Spleen (tissue), 13 donors: ENCODE measurements at places on chromosomes 6 and 20. TPM values are rescaled to one million over a fixed set of nuclear protein-coding genes. Genes with fewer than 3 reads are reported as not detected.

- H3K4me1 ChIP-seq = no peaks in the 10 kb centered on the region
- no peak overlapping the region for H3K27ac ChIP-seq
- H3K36me3 ChIP-seq = no peaks in the 10 kb centered on the region
- no peaks in the 10 kb centered on the region for H3K27me3 ChIP-seq
- no peak for DNase-seq
- H3K4me3 ChIP-seq = no peak overlapping the region
These were observed 459.5 kb downstream of the DHX35 start for GRCh38 chr20:39421571-39422105.

DNA sequence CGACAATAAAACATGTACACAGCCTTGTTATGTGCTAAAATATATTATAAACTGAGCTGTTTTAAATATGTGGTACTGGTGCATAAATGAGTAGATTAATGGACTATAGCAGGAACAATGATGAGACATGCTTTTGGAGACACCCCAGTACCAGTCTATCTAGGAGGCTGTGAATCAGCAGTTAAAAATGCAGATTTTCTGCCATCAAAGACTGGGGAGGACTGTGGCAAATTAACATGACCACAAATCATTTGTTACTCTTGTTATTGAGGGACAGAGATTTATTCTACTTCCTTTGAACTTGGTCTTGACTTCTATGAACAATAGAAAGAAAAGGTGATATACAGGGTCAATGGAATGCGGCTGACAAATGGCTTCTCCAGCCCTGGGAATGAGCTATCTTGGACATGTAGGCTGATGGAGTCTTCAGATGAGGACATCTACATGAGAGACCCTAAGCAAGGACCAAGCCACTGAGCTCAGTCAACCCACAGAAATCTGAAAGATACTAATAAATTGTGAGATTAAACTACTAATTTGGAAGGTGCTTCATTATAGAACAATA lies 551.7 kb upstream of the GJE1 start:
- H3K27me3 ChIP-seq = no peaks in the 10 kb centered on the region
- no peak overlapping the region for H3K4me3 ChIP-seq
- H3K36me3 ChIP-seq = no peaks in the 10 kb centered on the region
- no peak overlapping the region for H3K27ac ChIP-seq
- H3K4me1 ChIP-seq = no peaks in the 10 kb centered on the region

DNA sequence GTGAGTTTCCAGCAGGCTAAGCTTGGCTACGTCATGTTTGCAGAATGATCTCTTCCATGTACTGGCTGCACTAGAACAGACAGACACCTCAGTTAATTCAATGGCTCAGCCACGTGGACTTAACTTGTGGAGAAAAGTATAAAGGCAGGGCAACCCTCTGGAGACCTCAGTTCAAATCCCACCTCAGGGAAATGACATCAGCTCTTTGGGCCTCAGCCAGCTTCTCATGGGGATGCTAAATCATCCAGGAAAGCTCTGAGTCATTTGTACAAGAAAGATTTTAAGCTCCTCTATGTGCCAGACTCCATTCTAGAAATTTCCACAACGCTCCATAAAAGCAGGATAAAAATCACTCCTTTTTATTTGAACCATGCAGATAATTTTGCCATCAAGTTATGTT lies 128.5 kb upstream of the SALL4 start:
- no peaks in the 10 kb centered on the region for H3K36me3 ChIP-seq
- no peak overlapping the region for H3K27ac ChIP-seq
- no peak overlapping the region for H3K4me3 ChIP-seq
- no peaks in the 10 kb centered on the region for H3K4me1 ChIP-seq
- DNase-seq = no peak
- H3K27me3 ChIP-seq = no peaks in the 10 kb centered on the region

GRCh38 chr6:158262755-158263154 lies 49.5 kb upstream of the TULP4 start:
- H3K4me1 ChIP-seq = no peaks in the 10 kb centered on the region
- H3K36me3 ChIP-seq = peaks cover 5% of the 10 kb centered on the region
- H3K4me3 ChIP-seq = no peak overlapping the region
- DNase-seq = no peak

- no peak overlapping the region for H3K4me3 ChIP-seq
- no peak overlapping the region for H3K27ac ChIP-seq
- peaks cover 9% of the 10 kb centered on the region for H3K4me1 ChIP-seq
- H3K27me3 ChIP-seq = no peaks in the 10 kb centered on the region
- H3K36me3 ChIP-seq = peaks cover 100% of the 10 kb centered on the region
These were observed 7.0 kb upstream of the ZNFX1 start for GRCh38 chr20:49284818-49285217.

DNA sequence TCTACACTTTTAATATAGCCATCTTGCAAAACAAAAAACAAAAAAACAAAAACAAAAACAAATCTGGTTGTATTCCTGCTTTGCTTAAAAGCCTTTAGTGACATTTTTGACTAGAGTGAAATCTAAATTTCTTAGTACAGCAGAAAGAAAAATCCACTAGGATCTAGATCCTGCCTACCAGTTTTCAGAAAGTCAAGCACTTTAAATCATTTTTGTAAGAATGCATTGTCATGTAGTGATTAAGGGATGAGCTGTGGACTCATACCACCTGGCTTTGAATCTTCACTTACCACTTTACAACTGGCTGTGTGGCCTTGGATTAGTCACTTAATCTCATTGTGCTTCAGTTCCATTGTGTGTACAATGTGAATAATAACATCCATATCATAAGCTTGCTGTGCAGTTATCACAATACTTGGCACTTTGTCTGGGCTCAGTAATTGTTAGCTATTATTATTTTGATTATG lies 4.0 kb downstream of the MKKS start:
- no peak overlapping the region for H3K27ac ChIP-seq
- H3K36me3 ChIP-seq = no peaks in the 10 kb centered on the region
- H3K4me3 ChIP-seq = no peak overlapping the region
- peaks cover 49% of the 10 kb centered on the region for H3K4me1 ChIP-seq
- no peak for DNase-seq

GRCh38 chr6:8240301-8240700 lies 138.0 kb upstream of the EEF1E1 start:
- H3K27me3 ChIP-seq = no peaks in the 10 kb centered on the region
- no peaks in the 10 kb centered on the region for H3K4me1 ChIP-seq
- no peak overlapping the region for H3K4me3 ChIP-seq

DNA sequence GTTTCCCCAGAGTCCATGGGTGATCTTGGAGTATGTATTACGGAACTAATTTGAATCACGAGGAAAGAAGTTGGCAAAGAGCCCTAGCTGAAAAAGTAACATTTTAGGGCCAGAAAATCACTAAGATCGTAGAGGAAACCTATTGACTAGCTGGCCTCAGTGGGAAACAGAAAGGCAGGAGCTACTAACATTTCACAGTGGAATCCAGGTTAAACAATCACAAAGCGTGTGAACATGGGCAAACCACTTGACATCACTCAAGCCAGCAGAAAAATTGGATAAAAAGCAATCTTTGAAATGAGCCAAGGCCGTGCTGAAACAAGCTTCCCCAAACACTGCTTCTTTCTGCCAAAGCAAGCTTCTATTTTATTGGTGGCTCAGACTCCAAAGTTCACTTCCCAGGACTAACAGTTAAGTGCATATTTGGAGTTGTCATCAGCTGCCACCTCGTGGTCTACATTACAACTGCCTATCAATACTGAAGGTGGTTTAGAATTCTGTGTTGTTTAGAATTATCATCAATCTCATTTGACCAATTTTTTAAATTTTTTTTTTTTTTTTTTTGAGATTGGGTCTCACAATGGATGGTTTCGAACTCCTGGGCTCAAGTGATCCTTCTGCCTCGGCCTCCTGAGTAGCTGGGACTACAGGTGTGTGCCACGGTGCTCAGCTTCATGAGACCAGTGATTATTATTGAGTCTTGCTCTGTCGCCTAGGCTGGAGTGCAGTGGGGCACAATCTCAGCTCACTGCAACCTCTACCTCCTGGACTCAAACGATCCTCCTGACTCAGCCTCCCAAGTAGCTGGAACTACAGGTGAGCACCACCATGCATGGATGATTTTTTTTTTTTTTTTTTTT lies 10.6 kb downstream of the RPS10 start:
- H3K36me3 ChIP-seq = peaks cover 42% of the 10 kb centered on the region
- peak overlapping the region; percentile 52 for H3K27ac ChIP-seq
- no peak overlapping the region for H3K4me3 ChIP-seq

DNA sequence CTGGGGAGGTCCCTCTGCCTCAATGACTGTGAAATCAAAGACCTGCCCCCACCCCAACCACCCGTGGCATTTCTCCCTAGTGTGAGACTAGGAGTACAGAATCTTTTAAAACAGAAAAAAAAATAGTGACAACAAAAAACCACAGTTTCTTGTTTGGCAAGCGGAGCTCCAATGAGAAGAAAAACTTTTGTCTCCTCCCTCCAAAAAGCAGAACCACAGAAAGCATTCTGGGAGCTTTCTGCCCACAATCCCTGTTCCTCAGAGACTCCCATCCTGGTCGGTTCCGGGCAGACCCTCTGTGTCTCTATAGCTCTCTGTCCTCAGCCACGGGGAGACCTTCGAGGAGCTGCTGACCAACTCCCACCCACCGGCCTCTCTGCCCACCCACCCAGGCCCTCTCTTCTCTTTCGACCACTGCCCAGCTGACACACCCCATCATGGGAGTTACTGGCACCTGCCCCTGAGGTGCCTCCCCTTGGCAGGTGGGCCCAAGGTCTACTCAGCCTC lies 4.9 kb downstream of the PREX1 start:
- peak overlapping the region; percentile 96 for H3K4me3 ChIP-seq
- peaks cover 44% of the 10 kb centered on the region for H3K36me3 ChIP-seq
- no peaks in the 10 kb centered on the region for H3K27me3 ChIP-seq
- H3K27ac ChIP-seq = peak overlapping the region; percentile 94

- H3K36me3 ChIP-seq = no peaks in the 10 kb centered on the region
- no peak overlapping the region for H3K4me3 ChIP-seq
- DNase-seq = no peak
These were observed 86.1 kb upstream of the TCF21 start for GRCh38 chr6:133802861-133803260.

- no peaks in the 10 kb centered on the region for H3K4me1 ChIP-seq
- no peak overlapping the region for H3K4me3 ChIP-seq
- H3K27me3 ChIP-seq = no peaks in the 10 kb centered on the region
- H3K27ac ChIP-seq = no peak overlapping the region
- no peak for DNase-seq
These were observed 601.9 kb downstream of the PRKN start for GRCh38 chr6:162125659-162126058.

- no peaks in the 10 kb centered on the region for H3K36me3 ChIP-seq
- no peak for DNase-seq
- no peak overlapping the region for H3K27ac ChIP-seq
- no peaks in the 10 kb centered on the region for H3K27me3 ChIP-seq
- peaks cover 27% of the 10 kb centered on the region for H3K4me1 ChIP-seq
These were observed 7.1 kb upstream of the MYLK2 start for GRCh38 chr20:31811796-31812728.

- peaks cover 8% of the 10 kb centered on the region for H3K4me1 ChIP-seq
- H3K27me3 ChIP-seq = peaks cover 7% of the 10 kb centered on the region
- H3K27ac ChIP-seq = no peak overlapping the region
- H3K4me3 ChIP-seq = no peak overlapping the region
These were observed 21.2 kb upstream of the BHLHE23 start for GRCh38 chr20:63027922-63028389.

- peak overlapping the region; percentile 84 for H3K27ac ChIP-seq
- H3K4me1 ChIP-seq = no peaks in the 10 kb centered on the region
- H3K27me3 ChIP-seq = no peaks in the 10 kb centered on the region
- no peak overlapping the region for H3K4me3 ChIP-seq
- no peak for DNase-seq
These were observed 15.2 kb downstream of the VNN2 start for GRCh38 chr6:132742495-132742894.

- H3K27me3 ChIP-seq = no peaks in the 10 kb centered on the region
- no peak overlapping the region for H3K27ac ChIP-seq
- DNase-seq = no peak
- H3K4me1 ChIP-seq = no peaks in the 10 kb centered on the region
- no peak overlapping the region for H3K4me3 ChIP-seq
These were observed 9.9 kb downstream of the IRF4 start for GRCh38 chr6:401239-401993.

DNA sequence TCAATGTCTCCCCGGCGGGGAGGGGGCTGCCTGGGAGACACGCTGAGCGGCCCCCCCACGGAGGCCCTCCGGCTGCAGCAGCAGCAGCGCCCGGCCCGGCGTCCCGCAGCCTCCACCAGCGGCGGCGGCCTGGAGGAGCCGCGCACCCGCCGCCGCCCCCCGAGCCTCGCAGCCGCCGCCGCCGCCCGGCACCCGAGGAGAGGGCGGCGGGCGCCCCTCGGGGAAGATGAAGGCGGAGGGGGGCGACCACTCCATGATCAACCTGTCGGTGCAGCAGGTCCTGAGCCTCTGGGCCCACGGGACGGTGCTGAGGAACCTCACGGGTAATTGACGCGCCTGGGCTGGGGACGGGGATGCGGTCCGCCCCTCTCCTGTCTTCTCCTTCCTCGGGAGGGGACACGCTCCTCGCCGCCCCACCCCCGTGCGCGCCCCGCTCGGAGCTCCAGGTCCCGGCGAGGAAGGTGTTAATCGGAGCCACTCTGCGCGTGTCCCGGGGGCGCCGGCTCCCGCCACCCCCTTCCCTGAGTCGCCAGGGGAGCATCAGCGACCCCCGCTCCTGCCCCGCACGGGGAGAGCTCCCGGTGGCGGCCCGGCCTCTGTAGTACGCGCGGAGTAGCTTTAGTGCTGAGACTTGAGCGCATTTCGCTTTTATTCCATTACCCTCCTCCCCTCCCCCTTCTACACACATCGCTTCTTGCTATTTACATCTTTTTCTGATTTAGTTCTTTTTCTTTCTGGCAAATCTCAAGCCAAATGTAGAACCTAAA lies 686 bp downstream of the TMEM170B start:
- H3K36me3 ChIP-seq = no peaks in the 10 kb centered on the region
- peaks cover 46% of the 10 kb centered on the region for H3K4me1 ChIP-seq
- peak; percentile 90 for DNase-seq
- peak overlapping the region; percentile 86 for H3K4me3 ChIP-seq

The ABHD16B gene
- total RNA-seq = not detected

The KIF25 gene
- 1.7 TPM for total RNA-seq

The PAK5 gene
- not detected for total RNA-seq

The TCF19 gene
- total RNA-seq = 8.9 TPM

The NOX3 gene
- not detected for total RNA-seq
